ENCODE measurements at places on chromosomes 1 and 21. TPM values are rescaled to one million over a fixed set of nuclear protein-coding genes. Genes with fewer than 3 reads are reported as not detected.

The GBP6 gene
- total RNA-seq: not detected

The FCRL5 gene
- total RNA-seq: not detected

The ALG14 gene
- total RNA-seq: 1.8 TPM

The XCL2 gene
- total RNA-seq: not detected

The IFI44 gene
- 17.2 TPM for total RNA-seq

Measured in smooth muscle cell of the umbilical artery (primary cell).